ENCODE measurements at places on chromosomes 1 and 21. TPM values are rescaled to one million over a fixed set of nuclear protein-coding genes. Genes with fewer than 3 reads are reported as not detected.

SLC6A9 gene
- total RNA-seq: 14.4 TPM

LDLRAD1 gene
- 0.09 TPM for total RNA-seq

RNU1-3 gene
- 1,267 TPM for total RNA-seq

RAB25 gene
- 82.5 TPM for total RNA-seq

TRAF5 gene
- total RNA-seq: 25.8 TPM

TAS1R1 gene
- total RNA-seq: not detected

UBASH3A gene
- 0.09 TPM for total RNA-seq

KISS1 gene
- 0.66 TPM for total RNA-seq

VANGL2 gene
- total RNA-seq: 69.7 TPM

GNG12 gene
- 20.7 TPM for total RNA-seq

TAGLN2 gene
- 66.9 TPM for total RNA-seq

CA14 gene
- 35.3 TPM for total RNA-seq

Measured in WTC11 (cell line).